SW 1271 (cell line): ENCODE measurements at places on chromosomes 2 and 18.

DNA sequence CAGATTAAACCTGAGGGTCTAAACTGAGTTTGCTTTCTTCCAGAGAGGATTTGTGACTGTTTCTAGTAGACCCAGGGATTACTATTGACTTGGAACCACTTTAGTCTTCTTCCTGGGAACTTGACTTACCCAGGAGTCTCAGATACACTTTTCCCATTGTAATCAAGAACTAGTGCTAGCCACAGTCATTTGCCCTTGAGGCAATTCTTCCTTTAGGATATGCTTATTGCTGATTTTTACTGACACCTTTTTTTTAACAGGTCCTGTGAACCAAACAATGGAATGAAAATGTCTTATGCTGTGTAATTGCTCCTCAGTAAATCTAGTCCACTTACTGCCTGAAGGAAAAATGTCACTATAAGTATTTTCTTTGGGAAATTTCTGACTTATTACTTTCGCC is 78.3 kb downstream of the TAF4B start:
- DNase-seq: no peak

DNA sequence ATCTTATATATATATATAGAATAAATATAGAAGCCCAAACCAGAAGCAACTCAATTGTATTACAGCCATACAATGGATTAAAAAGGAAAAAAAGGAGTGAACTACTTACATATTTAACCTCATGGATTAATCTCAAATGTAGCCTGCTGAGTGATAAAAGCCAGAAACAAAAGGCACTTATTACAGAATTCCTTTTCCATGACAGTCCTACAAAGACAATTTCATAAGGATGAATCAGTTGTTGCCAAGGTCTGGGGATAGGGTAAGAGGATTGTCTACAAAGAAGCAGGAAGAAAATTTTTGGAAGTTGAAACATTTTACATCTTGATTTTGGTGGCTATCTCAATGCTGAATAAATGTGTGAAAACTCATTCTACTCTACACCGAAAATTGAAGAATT is 103.9 kb upstream of the DCC start:
- DNase-seq: peak; percentile 37

DNA sequence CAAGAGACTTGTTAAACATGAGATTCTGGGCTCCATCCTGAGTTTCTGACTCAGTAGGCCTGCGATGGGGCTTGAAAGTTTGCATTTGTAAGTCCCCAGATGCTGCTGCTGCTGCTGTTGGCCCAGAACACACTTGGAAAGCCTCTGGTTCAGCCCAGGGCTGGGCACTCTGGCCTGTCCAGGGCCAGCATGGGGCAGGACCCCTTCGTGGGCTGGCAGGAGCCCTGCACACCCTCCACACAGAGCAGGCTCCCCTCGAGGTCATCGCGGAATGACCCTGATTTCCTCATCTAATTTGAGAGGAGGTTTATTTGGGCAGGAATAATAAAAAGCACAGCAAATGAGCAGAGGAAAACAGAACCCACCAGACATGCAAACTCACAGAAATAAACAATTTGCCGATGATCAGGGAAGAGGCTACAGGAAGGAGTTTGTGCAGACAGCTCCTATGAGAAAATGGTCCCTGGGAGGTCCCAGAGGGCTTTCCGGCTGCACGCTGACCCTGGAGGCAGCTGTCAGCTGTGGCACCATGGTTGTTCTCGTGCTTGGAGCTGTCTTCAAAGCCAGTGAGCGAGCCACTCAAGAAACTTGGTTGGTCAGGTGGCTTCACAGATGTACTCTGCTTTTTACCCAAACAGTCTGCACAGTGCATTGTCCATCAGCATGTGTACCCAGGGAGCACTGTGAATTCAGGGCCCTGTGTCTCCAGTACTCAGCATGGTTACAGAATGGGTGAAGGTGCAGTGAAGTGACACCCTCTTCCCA is 119.3 kb downstream of the GLI2 start:
- DNase-seq: no peak

- no peak for DNase-seq
Measured at GRCh38 chr18:53443831-53444230, 780.6 kb downstream of the MBD2 start.

DNA sequence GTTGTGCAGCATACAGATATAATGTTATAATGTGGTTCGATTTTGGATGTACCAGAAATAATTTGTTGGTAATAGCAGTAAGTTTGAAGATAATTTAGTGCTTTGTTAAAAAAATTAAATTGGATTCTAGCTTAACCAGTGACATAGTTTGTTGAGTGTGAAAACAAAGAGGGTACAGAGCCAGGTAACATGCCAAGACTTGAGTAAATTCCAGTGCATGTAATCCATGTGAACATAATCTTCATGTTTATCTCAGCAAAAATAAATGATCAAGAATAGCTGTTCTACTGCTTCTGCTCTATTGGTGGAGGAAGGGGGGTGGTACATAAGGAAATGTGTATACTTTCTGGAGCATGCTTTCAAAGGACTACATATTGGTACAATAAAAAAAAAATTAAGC is 165.8 kb downstream of the DNAH7 start:
- no peak for DNase-seq

DNA sequence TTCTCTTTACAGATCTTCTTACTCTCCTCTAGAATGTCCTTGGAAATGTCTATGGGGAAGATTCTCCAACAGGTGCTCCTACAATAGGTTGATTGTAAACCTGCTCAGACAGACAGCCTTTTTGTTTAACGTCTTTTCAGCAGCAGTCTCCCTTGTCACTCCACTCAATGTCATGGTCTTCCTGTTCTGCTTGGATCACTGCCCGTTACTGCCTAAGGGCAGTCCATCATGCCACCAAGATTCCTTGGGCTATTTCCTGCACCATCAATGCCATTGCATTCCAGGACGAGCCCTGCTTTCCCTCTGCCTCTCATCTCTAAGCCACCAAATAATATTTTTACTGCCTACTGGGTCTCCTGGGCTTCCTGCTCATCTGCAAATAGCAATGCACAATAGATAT is 97.4 kb upstream of the GALNT5 start:
- no peak for DNase-seq

DNA sequence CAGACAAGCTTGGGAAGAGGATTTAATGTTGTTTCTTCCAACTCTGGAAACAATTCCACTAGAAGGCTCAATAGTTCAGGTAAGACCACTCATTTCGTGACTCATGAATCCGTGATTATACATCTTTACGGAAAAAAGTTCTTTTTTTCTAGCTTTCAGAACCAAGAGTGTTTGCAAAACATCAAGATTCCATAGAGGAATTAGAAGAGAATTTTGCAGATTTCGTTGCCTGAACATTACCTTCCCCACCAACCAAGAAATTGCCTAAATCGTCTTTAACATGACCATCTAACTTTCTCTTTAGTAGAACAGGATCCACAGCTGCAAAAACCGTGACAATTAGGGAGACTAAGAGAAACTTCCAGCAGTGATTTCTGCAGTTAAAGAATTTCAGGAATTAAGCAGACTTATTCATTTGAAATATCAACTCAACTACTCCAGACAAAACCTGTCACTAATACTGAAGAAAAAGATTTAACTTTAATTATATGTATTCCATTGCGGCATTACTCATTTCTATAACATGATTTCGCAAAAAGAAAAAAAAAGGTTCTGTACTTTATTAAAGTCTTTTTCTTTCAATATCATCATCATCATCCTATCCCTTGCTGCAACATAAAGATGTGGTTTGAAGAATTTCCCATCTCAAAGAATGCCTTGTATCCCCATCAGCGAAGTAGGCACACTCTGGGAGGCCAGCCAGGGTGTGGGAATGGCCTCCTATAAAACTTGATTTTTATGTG is 1.9 kb upstream of the NAB1 start:
- DNase-seq: no peak

DNA sequence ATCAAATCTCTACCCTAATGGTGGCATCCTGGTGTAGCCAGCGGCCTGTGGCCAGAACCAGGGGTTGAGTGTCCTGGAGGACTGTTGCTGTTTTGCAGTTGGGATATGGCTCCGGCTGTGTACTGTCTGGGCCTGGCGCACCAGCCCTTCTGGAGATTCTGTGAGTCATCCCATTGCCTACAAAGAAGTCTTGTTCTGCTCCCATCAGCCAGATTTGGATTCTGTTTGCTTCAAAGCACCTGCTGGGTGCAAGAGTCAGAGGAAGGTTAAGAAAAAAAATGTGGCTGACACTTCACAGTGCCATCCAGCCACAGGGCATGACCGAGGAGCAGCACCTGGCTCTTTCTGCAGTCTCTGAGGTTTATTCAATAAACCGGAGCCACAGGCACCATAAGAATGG is 41.0 kb upstream of the ASAP2 start:
- DNase-seq: no peak
